ENCODE measurements at places on chromosomes 5 and 9. TPM values are rescaled to one million over a fixed set of nuclear protein-coding genes. Genes with fewer than 3 reads are reported as not detected.

Gene IPPK
- total RNA-seq, result 9.6 TPM

Gene CDH9
- total RNA-seq, result 0.16 TPM

Gene PCDHB16
- total RNA-seq, result 0.25 TPM

Gene PCDHGB3
- total RNA-seq, result 9.6 TPM

Gene SH3RF2
- 6.7 TPM for total RNA-seq

Gene ANKDD1B
- 3.8 TPM for total RNA-seq

Gene SLC36A2
- total RNA-seq, result not detected

Gene PCDHGA3
- 1.1 TPM for total RNA-seq

Gene TMEM252
- total RNA-seq, result not detected

Gene EXOSC2
- 31.5 TPM for total RNA-seq

Gene TAS2R1
- total RNA-seq, result not detected

Gene DCANP1
- not detected for total RNA-seq

Gene CBY3
- not detected for total RNA-seq

Gene WDR31
- total RNA-seq, result 2.4 TPM

Gene RGMB
- total RNA-seq, result 145 TPM

Gene LECT2
- total RNA-seq, result not detected

Gene FUT7
- not detected for total RNA-seq

Gene ELAVL2
- total RNA-seq, result 0.81 TPM

Gene HNRNPH1
- 968 TPM for total RNA-seq

Gene SLC27A6
- not detected for total RNA-seq

Gene DNAH5
- under 0.01 TPM for total RNA-seq

Gene COL27A1
- total RNA-seq, result 2.1 TPM

Gene NSMF
- total RNA-seq, result 29.6 TPM

Gene PRUNE2
- total RNA-seq, result 122 TPM

Gene PCDHB12
- total RNA-seq, result 0.18 TPM

Gene ENTREP1
- 0.41 TPM for total RNA-seq

Gene SLC25A46
- 77.6 TPM for total RNA-seq

Gene ZNF883
- 4.3 TPM for total RNA-seq

Gene ANP32B
- 17.0 TPM for total RNA-seq

Gene ADGRV1
- total RNA-seq, result 0.18 TPM

Gene ITK
- total RNA-seq, result not detected

Gene DMRT2
- not detected for total RNA-seq

Gene TRIM41
- 19.1 TPM for total RNA-seq

Gene COQ4
- total RNA-seq, result 34.9 TPM

Gene FOXD4L5
- total RNA-seq, result under 0.01 TPM

Gene ANXA2R
- total RNA-seq, result 3.4 TPM

Gene ANGPTL2
- total RNA-seq, result 47.5 TPM

Gene SPATA31A5
- not detected for total RNA-seq

Gene HSPB3
- not detected for total RNA-seq

Gene SAPCD2
- total RNA-seq, result 0.41 TPM

Gene ROR2
- total RNA-seq, result 26.5 TPM

Gene TMEFF1
- total RNA-seq, result 0.49 TPM

Gene ADAMTS2
- 25.8 TPM for total RNA-seq

All from fibroblast of the aortic adventitia (primary cell).